ENCODE measurements at places on chromosomes 11 and 22.

DNA sequence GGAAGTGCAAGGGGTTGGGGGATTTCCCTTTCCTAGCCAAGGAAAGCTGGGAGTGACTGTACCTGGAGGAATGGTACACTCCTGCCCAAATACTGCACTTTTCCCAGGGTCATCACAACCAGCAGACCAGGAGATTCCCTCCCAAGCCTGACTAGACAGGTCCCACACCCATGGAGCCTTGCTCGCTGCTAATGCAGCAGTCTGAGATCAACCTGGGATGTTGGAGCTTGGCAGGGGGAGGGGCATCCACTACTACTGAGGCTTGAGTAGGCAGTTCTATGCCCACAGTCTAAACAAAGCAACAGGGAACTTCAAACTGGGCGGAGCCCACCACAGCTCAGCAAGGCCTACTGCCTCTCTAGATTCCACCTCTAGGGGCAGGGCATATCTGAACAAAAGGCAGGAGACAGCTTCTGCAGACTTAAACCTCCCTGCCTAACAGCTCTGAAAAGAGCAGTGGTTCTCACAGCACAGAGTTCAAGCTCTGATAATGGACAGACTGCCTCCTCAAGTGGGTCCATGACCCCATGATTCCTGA is 58.5 kb downstream of the SLC22A9 start:
- DNase-seq, result no peak

- no peak for DNase-seq
These were observed 33.4 kb downstream of the SHANK2 start for GRCh38 chr11:71218789-71219499.

GRCh38 chr22:29149841-29150555 is 55.7 kb upstream of the EMID1 start:
- no peak for DNase-seq

GRCh38 chr11:119847853-119848252 is 118.9 kb upstream of the NECTIN1 start:
- no peak for DNase-seq

DNA sequence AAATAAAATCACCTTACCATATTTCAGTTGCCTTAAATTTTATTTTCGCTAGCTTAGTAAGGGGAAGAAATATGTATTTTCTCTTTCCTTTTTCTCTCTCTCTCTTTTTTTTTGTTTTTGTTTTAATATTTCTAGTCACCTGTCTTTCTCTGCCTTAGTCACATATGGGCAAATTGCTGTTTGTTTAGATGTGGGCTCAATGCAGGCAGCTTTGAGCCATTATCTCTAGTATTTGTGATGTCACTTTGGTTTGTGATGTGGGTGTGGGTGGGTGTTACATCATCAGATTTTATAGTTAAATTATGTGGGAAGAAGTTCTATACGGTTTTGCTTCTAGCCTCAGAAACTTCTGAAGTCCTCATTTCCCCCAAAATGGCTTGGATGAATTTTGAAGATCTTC is at the start of gene C22orf31:
C22orf31 (minus strand) TSS at position 59 of the 400 bp plus-strand sequence; CDS start at position 20, 39 bp downstream.
- DNase-seq, result no peak

DNA sequence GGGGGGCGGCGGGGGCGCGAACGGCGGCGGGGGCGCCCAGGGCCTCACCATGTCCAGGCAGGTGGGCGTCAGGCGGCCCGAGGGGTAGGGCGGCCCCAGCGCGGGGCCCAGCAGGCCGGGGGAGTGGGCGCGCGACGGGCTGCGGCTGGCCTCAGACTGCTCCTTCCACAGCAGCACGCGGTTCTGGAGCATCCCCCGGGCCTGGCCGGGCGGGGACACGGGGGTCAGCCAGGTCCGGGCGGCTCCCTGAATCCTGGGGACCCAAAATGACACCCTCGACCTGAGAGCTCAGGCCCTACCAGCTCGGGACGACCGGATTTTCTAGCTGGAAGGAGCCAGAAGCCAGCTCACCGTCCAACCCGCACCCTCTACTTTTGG is 5.5 kb upstream of the SLC16A8 start:
- no peak for DNase-seq

- no peak for DNase-seq
These were observed 71.6 kb downstream of the EXT2 start for GRCh38 chr11:44167046-44167445.

GRCh38 chr11:96303064-96303463 is 39.9 kb downstream of the MAML2 start:
- DNase-seq, result peak; percentile 58

DNA sequence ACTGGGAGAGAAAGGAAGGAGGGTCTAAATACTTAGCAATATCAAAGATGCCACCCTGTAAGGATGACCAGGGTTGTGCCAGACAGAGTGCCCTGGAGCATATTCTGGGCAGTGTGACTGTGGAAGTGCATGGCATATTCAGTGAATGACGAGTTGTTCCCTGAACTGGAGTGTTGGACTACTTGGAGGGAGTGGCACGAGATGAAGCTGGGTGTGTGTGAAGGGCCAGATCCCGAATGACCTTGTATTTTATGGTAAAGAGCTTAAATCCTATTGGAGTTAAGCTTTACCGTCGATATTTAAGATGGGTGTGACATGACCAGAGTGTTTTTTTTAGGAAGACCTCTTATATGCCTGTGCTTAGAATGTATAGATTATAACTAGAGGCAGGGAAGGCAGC is 48.8 kb downstream of the STIM1 start:
- no peak for DNase-seq
